Epithelial cell of esophagus (primary cell): ENCODE measurements at places on chromosomes 6 and 20.

- no peak for DNase-seq
These were observed 39.4 kb downstream of the YTHDF1 start for GRCh38 chr20:63176427-63177133.

- DNase-seq: no peak
These were observed 15.0 kb upstream of the ABHD16B start for GRCh38 chr20:63846128-63846771.

DNA sequence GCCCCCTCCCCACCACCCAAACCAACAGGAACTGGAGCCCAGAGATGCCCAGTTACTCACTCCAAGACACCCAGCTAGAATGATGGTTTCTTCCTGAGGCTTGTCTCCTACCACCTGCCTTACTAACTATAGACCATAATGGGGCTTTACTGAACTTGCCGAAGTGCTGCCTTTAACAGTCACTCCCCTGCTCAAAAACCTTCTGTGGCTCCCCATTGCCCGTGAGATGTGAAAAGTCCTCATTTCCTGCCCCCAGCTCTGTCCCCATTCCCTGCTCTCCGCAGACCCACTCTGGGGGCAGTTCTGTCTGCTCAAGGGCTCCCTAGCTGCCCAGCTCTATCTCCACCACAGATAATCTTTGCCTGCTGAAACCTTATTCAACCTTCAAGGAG lies 4.9 kb downstream of the SIGLEC1 start:
- DNase-seq: no peak

- no peak for DNase-seq
These were observed 340.0 kb upstream of the PRDM1 start for GRCh38 chr6:105746130-105746505.

DNA sequence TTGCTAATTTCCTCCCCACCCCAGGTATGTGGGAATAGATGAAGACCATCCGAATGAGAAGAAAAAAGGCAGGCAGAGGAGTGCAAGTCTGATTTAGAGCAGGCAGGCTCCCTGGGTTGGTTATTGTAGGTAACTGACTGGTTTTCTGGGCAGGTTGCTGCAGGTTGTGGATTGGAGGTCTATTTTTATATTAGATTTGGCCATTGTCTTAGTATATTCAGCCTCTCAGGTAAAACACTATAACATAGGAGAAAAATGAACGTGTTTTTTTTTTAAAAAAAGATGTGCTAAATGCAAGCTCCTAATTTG lies 492 bp upstream of the TBC1D7 start:
- no peak for DNase-seq

- no peak for DNase-seq
These were observed 30.1 kb upstream of the NTSR1 start for GRCh38 chr20:62678553-62678952.

- peak; percentile 58 for DNase-seq
These were observed 28.3 kb upstream of the FAM83C start for GRCh38 chr20:35320396-35321126.

- DNase-seq: peak; percentile 98
These were observed 31.4 kb downstream of the ACSS2 start for GRCh38 chr20:34907616-34908469.

DNA sequence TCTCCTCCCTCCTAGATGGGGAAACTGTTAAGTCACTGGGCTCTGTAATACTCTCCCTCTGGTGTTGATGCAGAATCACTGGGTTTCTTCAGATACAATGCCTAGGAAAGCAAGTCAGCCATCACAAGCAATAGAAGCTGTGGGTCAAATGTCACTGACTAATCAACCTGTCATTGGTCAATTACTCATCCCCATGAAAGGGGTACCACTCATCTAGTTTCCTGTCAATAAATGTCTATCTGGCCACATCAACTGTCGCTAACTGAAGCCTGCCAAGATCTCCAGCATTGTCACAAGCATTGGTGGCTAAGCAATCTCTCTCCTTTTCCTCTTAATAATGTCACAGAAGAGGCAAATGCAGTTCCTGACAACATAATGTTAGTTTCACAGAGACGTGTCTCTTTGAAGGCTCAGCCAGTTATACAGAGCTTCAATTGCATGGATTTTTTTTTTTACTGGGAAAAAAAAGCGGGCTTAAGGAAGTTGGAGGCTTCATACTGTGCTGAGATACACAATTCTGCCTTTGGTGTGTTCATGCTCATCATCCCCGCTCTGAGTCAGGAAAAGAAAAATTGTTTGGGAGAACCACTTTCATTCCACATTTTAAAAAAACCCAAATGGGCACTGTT lies 355.9 kb downstream of the BTBD9 start:
- peak; percentile 59 for DNase-seq

DNA sequence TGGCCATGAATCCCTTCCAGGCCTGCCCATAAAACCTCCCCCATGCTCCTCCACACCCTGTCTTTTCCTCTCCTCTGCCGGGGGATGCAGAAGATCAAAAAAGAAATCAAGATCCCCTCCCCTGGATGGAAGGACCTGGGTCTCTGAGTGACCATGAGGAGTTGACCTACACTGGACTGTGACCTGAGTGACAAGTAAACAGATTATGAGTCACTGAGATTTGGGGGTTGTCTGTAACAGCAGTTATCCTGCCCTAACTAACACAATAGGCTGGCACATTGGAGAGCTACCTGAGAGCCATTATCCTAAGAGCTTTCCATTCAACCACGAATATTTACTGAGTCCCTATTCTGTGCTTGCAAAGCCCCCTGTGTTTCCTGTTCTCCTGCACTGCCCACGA lies 28.4 kb upstream of the SIRPA start:
- DNase-seq: no peak

DNA sequence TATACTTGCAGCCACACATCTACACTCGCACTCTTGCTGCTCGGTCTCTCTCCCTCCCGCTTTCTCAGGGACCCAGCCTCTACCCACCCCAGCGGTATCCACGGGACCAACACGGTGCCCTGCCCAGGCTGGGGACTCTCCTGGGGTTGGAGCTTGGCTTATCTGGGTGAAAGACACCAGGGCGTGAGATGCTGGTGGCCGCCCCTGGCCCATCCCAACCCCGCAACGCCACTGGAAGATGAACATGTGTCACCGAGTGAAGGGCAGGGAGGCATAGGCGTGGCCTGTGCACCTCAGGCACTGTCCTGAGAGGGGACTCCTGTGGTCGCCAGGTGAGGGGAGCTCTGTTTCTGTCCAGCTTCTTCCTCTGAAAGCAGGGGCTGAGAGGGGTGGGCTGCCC lies 47.4 kb downstream of the NINL start:
- no peak for DNase-seq

GRCh38 chr20:59806578-59806975 lies 126.9 kb downstream of the SYCP2 start:
- DNase-seq: no peak

DNA sequence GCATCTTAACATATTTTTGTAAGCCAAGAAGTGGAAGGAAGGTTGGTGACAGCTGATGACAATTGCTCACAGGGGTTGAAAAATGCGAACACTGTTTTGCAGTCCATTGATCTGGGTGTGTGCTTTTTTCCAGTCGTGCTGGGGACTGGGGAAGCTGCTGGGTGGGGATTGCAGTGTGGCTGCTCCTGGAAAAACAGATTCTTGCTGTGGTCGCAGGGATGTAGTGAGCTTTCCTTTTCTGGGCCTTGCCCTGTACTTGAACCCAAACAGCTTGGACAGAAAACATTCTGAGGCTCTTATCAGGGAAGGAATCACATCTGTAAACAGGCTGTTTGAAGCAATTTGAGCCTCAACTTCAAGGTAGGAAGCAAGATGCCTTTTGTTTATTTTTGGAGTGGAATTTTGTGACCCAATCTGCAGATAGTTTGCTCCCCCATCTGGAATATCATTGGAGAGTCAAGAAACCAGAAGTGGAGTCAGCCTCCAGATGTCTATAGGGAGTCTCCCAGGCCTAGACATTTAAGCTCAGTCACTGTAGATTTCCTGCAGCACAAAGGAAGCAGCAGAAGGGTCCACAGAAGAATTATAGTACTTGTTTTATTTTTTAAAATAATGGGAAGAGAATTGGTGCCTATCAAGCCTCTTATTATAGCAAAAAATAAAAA lies 279.2 kb upstream of the FERMT1 start:
- DNase-seq: no peak

DNA sequence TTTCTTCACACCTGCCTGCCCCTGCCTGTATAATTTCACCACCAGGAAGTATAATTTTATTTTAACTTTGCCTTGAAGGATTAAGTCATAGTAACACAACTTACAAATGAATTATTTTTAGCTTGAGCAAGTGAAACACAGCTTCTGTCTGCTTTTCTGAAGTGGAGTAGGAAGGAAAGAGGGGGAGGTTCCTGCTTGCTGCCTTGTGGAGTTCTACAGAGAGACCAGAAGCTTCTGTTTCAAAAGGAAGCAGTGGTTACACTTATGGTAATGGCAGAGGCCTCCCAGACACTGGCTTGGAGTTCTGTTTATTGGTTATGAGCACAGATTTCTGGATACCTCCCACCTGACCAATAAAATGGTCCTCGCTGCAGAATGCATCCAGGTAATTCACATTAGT lies 159.6 kb downstream of the TMEM200A start:
- no peak for DNase-seq
